ENCODE measurements at places on chromosomes 1 and 21.

DNA sequence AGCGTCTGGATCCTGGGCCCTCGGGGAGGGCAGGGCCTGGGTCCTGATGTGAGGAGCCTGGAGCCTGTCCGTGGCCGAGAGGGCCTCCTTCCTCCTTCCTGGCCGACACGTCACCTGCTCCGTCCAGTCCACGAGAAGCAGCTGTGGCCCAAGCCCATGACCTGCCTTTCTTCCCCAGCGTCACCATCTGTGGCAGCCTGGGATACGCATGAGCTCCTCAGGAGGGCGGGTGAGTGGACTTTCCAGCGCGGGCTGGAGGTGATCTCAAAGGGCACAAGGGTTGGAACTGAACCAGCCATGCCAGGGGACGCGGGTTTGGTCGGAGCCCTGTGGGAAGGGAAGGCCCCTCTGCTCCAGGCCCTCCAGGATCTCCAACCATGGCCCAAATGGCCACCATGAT is 90.4 kb downstream of the DHRS3 start:
- no peak for DNase-seq

DNA sequence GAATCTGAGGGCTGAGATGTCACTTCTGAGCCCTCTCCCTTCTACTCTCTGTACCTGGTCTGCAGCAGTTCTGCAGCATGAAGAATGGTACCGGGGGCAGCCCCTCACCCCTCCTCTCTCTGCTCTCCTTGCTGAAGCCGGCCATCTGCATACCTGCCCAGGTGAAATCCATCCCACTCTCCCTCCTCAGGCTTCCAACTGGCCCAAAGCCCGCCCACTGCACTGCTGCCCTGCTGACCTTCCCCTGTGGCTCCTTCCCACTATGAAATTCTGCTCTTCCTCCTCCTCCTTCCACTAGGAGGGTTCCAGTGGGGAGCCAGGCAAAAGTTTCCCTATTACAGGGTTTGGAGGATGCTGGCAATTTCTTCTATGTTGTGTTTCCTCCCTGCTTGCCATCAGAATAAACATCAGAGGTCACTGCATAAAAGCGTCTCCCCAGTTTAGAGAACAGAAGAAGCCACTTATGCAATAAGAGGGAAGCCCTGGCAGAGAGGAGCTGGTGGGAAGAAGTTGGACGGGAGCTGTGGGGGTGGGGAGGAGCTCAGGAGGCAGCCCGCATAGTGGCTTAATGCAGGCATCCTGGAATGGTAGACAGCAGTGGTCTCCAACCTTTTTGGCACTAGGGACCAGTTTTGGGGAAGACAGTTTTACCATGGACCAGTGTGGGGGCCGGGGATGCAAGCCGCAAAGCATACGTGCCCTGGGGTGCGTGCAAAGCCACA is 30.3 kb downstream of the TMCO4 start:
- DNase-seq = no peak

DNA sequence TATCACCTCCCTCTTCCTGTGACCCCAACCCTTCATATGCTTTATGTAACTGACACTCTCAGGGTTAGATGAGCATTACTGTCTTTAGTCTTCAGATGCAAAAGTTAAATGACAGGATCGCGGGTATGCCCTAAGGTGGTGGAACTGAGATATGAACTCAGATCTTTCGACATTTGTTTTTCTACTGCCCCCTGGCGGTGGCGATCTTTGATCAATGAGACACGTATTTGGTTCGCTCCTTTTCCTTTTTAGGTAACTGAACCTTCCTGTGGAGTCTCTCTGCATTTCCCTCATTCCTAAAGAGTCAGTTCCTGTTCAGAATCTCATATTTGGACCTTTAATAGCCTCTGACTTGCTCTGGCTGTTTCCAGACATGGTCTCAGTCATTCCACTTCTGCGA is 47.8 kb upstream of the ZP4 start:
- DNase-seq = no peak

DNA sequence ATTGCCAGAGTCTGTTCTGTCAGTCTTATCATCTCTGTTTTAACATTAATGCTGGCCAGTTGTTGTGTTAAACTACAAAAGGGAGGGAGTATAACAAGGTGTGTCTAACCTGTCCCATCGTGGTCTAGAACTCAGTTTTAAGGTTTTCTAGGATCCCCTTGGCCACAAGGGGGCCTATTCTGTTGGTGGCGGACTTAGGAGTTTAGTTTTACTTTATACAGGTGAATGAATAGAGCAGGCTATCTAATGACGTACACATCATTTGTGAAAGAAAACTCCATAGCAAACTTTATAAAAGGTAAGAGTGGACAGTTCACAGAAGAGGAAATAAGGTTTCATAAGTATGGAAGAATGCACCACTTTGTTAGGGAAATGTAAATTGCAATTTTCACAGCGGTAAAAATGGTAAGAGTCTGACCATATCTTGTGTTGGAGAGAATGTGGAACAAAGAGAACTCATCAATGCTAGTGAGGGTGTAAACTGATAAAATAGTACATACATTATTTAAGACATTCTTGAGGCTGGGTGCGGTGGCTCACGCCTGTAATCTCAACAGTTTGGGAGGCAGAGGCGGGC is 2.5 kb upstream of the ATF6 start:
- no peak for DNase-seq

DNA sequence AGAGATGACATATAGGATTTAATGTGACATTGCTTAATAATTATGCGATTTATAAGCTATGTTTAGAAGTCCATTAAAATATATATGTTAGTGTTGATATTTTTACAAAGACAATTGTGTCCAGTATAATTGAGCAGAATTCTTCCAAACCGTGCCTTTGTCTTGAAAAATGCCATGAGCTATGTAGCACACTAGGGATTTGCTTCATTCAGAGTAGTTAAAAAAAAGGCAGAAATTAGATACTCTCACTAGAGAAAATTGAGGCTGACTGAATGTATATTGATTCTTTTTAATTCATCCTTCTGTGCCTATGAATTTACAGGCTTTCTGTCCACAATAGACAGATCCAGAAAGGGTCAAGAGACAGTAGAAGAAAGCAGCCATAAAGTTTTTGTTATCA is 429.0 kb downstream of the NEGR1 start:
- no peak for DNase-seq

DNA sequence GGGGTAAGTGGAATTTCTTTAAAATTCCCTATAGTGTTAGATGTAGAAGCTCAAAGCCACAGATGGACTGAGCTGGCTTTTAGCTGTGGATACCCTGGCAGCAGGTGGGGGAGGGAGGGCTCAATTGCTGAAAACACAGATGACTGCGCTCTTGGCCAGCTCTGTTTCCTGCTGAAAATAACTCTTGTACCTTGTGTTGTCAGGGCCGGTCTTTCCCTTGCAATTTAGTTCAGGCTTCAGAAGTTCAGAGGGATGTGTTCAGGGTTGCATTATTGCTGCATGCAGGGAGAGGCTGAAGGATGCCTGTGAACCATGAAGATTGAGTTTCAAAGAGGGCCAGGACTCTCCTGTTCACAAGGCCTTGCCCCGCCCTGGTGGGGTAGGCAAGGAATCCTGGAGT is 58.1 kb upstream of the GCLM start:
- no peak for DNase-seq

- no peak for DNase-seq
These were observed 261.1 kb downstream of the CAMTA1 start for GRCh38 chr1:7046314-7046713.

- no peak for DNase-seq
These were observed 693.7 kb downstream of the MATN1 start for GRCh38 chr1:30029677-30030076.

GRCh38 chr1:56191369-56191768 is 388.0 kb downstream of the PLPP3 start:
- no peak for DNase-seq

- no peak for DNase-seq
These were observed 25.1 kb downstream of the SPSB1 start for GRCh38 chr1:9317591-9318417.

GRCh38 chr1:161827786-161828185 is 61.7 kb downstream of the ATF6 start:
- DNase-seq = no peak

GRCh38 chr1:31714442-31715086 is 10.7 kb upstream of the COL16A1 start:
- no peak for DNase-seq
